Stimulated activated CD8-positive, alpha-beta memory T cell treated with anti-CD3 and anti-CD28 coated beads, Interleukin-4, amount 100 ng/mL, for 1 hour (primary cell): ENCODE measurements at places on chromosomes 4 and X.

DNA sequence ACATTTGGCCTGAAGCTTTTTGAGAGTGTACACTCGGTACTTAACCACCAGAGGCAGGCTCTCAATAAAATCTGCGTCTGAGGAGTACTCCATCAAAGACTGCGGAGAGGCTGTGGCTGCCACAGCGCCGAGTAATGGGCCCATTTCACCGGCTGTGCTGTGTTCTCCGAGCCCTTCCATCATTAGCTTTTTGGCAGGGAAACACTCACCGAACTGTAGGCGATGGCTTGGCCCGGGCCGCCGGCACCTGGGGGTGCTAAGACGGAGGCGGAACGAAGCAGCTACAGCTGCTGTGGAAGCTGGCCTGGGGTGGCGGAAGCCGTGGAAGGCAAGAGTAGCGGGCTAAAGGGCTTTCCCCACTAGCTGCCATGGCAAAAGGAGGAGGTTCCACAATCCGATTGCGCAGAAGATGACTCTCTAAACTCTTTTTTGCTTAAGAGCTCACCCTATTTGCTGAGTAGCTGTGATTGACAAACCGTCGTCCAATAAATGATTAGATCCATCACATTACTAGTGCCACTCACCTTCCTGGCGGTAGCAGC lies 48.5 kb upstream of the PABPC1L2A start:
- DNase-seq, result no peak

DNA sequence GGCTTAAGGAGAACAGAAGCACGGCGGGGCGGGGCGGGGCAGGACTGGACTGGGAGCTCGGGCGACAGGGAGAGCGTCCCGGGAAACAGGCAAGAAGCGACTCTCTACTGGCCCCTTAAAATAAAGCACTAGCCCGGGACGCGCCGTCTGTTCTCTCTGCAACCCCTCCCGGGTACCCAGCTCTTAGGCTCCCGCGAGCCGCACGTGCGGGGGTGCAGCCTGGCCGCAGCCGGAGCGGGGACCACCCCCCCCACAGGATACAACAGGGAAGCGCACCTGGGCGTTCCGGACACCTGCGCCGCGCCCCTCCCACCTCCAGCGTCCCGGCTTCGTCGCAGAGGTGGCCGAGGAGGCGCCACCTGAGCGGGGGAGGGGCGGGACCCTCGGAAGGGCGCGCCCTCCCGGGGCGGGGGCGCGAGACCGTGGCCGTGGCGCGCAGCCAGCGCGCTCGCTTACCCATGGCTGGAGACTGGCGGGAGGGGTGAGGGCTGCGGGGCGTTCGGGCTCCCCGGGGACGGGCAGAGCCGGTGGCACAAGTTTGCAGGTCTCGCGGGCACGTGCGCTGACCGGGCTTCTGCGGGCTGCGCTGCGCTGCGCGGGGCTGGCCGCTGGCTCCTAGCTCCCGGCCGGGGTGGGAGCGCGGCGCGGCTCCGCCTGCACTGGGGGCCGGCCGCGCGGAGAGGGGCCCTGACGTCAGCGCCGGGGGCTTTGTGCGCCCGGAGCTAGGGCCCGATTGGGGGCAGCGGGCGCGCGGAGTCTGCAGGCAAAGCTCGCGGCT lies 91.5 kb downstream of the GEMIN8 start:
- no peak for DNase-seq

GRCh38 chr4:180542445-180543100 lies 1700.6 kb upstream of the TENM3 start:
- DNase-seq, result no peak

DNA sequence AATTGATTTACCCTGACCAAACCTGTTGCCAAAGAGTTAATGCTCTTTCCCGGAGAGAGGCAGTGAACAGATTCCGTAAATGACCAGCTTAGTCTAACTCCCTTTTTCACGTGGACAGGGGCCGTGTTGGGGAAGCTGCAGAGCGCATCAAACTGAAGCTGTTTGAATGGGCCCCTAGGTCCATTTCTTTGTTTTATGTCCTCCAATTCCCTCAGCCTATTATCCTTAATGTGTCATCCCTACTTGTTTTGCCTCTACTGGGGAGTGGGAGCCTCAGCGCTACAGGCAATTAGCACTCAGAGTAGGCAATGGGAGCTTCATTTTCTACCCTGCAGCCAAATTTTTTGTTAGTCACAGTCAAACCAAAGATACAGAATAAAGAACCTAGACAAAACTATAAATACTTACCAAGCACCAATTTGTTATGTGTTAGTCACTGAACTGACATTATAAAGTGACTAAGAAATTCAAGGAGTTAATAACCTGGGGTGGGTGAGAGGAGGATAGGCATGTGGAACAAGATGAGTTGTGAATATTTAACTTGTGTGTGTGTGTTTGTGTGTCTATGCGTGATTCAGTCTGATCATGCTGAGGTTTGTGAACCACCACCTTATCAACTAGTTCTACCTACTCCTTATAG lies 417.4 kb downstream of the PACRGL start:
- DNase-seq, result no peak

- no peak for DNase-seq
Measured at GRCh38 chrX:12844319-12844718, 22.6 kb upstream of the TLR7 start.
